Coronary artery (tissue), 2 donors: ENCODE measurements at places on chromosomes 12 and 14.

- DNase-seq: no peak
These were observed 122.7 kb downstream of the SLC38A6 start for GRCh38 chr14:61103541-61104339.

DNA sequence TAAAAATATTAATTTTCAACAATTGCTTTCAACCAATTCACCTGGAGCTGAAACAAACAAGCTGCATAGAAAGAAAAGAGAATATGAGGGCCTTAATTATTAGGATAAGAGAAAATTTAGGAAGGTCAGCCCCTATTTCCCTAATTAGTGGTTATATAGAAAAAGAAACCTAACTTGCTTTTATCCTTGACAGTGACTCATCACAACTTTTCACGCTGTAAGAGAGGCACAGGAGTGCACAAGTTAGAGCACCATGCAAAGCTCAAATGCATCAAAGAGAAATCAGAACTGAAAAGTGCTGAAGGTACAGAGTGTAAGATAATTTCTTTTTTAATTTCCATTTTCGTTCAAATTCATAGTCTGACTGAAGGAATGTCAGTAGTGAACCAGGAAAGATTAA is 4.7 kb downstream of the CLEC4D start:
- no peak for DNase-seq

DNA sequence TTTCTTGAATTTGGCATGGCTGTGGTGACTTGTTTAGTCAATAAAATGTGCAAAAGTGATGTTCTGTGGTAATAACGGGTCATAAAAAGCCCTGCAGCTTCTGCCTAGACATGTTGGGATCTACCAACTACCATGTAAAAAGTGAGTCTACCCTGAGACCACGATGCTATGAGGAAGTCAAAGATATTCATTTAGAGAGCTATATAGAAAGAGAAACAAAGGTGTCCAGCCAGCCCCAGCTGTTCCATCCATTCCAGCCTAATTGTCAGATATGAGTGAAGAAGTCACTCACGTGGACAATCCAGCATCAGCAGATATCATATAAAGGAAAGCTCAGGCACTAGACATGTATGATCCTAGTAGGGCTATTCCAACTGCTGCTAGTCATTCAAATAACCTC is 117.2 kb upstream of the SSTR1 start:
- no peak for DNase-seq

DNA sequence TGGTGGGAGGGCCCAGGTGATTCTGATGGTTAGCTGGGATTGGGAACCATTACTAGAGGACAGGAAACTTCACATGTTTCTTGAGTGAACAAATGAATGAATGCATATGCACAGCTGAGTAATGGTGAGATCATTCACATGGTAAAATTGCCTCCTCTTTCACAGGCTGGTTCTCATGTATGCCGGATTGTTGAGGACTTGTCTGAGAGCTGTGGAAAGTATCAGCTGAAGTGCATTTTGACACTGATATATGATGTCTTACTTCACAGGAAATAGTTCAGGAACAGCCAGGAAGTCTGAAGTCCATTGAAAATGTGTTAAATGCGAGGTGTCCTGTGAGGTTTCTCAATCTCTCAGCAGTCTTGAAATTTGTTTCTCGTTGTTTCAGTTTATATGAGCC is 77.6 kb upstream of the DACT1 start:
- no peak for DNase-seq

DNA sequence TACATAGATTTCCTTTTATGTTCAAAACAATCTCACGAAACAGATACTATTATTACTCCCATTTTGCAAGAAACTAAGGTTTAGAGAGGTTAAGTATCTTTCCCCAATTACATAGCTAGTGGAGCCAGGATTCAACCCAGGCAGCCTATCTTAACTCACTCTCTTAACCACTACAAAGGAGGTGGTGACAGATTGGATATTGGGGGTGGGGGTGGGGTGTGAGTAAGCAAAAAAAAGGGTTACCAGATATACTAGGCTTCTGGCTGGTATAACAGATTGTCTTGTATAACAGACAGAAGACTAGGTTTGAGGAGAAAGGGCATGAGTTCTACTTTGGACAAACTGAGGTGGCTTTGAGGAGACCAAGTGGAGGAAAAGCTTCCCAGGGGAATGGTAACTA is 2.1 kb downstream of the GMFB start:
- DNase-seq: no peak

GRCh38 chr12:65649126-65649525 is 175.2 kb upstream of the HMGA2 start:
- no peak for DNase-seq

GRCh38 chr12:26870491-26871419 is 37.8 kb upstream of the ITPR2 start:
- DNase-seq: no peak

DNA sequence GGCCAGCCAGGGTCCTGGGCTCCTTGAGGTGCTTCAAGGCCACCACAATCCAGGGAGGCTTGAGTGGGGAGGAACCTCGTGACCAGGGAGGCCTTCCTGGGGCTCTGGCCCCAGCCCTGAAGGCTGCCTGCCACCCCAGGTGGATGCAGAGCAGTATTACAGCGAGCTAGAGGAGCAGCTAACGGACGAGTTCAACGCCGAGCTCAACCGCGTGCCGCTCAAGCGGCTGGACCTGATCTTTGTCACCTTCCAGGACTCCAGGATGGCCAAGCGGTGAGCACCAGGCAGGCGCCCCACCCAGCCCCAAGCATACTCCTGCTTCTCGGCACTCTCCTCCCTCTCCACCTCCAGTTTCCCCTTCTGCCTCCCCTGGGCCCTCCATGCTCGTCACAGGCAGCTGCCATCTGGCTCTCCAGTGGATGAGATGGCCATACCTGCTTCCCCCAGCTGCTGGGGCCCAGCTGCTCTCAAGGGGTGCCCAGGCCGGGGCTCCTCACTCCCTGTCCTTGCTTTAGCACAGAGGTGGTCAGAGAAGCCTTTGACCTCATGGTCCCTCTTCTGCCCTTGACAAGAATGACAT is 30.6 kb downstream of the NGB start:
- no peak for DNase-seq

DNA sequence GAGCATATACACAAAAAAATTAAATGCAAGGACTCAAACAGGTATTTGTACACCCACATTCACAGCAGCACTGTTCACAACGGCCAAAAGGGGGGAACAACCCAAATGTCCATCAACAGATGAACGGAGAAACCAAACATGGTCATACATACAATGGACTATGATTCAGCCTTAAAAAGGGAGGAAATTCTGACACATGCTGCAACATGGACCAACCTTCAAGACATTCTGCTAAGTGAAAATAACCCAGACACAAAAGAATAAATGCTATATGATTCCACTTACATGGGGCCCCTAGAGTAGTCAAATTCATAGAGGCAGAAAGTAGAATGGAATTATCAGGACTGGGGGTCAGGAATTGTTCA is 29.5 kb downstream of the ACTN1 start:
- no peak for DNase-seq
